Cortex of kidney (tissue), 1 donor: ENCODE measurements at places on chromosomes 3 and 15.

DNA sequence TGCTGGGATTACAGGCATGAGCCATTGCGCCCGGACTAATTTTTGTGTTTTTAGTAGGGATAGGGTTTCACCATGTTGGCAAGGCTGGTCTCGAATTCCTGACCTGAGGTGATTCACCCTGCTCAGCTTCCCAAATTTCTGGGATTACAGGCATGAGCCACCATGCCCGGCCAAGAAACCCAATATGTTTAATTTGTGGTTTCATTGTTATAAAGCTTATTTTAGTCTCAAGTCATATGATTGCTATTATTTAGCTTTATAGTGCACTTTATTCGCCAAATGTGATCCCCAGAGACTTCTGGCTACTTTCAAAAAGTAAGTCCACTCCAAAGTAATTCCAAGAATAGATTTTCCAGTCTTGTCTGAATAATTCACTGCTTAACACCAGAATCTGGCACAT, 19.3 kb upstream of the SLC4A7 start:
- no peak for DNase-seq

GRCh38 chr3:167148136-167148535, 232.0 kb downstream of the ZBBX start:
- DNase-seq: no peak

- no peak for DNase-seq
Measured at GRCh38 chr3:169970847-169971246, 4.2 kb downstream of the SEC62 start.

DNA sequence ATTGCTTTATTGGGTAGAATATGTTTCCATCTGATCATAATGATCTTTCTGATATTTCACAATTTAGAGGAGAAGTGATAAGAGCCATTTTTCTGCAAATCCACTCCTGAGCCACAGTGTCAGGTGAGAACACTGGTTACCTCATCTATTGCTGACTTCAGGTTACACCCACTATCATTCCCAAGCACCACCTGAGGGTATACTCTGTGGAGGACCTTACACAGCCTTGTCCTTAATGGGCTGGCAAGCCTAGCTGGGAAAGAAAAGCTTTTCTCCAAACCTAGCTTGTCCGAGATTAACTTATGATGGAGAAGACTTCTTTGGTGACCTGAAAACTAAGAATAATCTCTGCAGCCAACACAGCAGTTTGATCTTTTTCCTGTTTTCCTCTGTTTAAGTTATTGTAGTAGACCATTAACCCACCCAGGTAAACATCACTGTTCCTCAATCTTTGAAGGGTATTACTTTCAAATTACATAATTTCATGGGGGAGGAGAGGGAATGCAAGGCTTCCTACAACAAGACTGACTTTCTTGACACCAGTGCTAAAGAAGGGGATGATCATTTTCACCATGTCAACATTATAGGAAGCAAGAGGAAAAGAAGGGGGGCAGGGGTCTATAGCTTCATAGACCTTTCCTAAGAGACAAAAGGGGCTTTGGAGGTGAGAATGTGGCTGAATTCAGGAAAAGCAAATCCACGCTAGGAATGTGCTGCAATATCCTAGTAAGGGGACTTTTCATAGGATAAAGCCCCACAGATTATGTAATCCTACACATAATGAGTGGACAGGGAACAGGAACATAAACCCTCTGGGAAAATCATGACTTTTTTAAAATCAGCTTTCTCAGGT, 1.7 kb downstream of the NCEH1 start:
- no peak for DNase-seq

DNA sequence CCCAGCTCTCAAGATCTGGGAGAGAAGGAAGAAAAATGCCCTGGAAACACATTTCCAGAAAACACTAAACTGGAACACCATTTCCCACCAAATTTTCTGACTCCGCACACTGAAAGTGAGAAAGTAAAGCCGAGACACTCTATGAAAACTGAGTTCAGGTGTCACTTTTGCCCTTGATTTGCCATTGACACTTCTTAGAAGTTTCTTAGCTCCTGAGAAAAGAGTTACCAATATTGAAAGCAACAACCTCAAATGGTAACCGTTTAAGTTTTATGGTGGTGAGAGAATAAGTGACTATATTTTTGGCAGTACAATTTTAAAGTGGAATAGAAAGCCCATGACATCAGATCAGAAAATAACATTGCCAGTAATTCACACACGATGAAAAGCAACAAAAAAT, 39.0 kb downstream of the CD86 start:
- no peak for DNase-seq

DNA sequence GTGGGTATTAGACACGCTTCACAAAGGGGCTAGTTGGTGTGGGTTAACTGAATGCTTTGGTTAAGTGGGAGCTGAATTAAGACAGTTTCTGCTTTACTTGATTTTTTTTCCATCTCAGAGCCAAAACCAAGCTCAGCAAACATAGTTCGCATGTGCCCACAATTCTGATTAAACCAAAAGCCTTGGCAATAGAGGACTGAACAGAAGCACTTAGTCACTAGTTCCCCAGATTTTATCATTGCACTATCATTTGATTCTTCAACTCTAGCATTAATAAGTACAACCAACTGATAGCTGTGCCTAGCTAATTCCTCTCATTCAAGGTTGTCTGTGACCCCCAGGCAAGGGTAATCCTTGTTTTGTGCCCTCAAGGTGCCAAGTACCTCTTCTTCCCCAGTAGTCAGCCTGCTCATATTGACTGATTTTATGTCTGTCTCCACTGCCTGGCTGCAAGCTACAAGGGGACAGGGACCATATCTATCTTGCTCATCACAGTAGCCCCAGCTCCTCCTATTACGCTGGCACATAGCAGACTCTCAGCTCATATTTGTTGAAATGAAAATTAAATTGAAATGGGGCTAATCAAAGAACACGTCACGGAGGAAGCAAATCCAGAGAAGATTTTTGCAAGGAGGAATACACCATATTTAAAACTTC, 9.9 kb upstream of the ARHGEF3 start:
- DNase-seq: no peak

DNA sequence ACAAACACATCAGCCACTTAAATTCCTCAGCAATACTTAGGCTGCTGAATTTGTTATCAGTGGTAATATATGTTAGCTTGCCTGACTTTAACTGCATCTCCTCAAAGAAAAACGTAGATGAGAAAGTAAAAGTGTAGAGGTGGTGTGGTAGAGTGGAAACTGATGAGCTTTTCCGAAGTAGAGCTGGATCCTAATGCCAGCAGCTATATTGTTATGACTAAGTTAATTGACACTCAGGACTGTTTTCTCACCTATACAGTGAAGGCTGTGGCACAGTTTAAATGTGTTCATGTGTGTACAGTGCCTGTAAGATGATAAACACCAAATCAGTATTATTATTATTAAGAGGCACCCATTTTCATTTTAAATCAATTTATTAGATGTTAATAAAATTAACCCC, 174.9 kb downstream of the TNIK start:
- no peak for DNase-seq

DNA sequence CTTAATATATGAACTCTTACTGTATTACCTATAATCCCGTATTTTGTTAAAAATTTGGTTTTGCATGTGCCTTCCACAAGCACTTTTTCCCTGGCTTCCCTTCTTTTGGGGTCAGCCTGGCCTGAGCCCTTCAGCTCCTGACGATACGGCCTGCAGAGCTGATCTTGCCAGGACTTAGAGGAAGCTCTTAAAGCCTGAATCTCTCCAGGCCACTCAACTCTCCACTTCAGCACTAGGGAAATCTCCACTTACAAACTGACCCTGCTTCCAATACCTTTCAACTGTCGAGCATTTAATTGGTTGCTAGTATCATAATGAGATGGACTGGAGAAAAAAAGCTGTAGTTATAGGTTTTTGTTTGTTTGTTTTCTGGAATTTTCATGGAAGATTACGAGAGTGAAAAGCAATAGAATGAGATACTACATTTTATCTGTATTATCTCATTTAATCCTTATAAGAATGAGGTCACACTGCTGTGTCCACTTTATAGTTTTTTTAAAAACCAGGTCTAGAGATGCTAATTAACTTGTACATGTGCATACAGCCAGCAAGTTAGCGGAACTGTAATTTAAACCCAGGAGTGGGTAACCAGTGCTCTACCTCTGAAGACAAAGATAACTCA, 54.8 kb downstream of the ZBTB38 start:
- no peak for DNase-seq

GRCh38 chr3:48273594-48274211, 32.8 kb downstream of the ZNF589 start:
- DNase-seq: no peak

DNA sequence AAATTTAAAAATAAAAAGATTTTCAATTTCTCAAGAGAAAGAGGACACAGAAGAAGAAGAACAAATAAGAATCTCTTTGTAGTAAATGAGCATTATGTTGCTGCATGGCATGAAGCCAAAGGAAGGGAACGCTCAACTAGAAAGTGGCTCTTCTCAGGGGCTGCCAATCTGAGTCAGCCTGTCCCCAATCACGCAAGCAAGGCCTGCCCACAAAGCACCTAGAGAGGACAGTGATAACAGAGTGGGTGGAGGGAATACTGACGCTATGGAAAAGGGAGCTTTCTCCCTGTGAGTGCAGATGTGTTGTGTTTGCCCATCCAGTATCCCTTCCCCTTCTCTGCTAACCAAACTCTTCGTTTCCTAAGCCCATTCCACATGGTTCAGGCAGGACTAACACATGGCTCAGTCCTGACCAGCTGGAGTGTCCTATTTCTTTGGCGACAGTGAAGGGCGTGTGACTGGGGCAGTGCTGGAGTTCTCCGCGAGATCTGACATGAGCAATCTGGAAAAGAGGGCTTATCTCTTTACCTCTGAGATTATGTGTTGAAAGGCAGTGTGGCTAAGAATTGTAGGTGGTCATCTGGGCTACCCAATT, 14.2 kb downstream of the FBN1 start:
- DNase-seq: no peak

GRCh38 chr3:38614091-38614490, 35.4 kb downstream of the SCN5A start:
- DNase-seq: no peak
